Aorta (tissue), 5 donors: ENCODE measurements at places on chromosomes 1 and 21. TPM values are rescaled to one million over a fixed set of nuclear protein-coding genes. Genes with fewer than 3 reads are reported as not detected.

CD48 gene
- 11.3 TPM for polyA plus RNA-seq

TAS1R1 gene
- 1.3 TPM for polyA plus RNA-seq

TGFB2 gene
- 2.6 TPM for polyA plus RNA-seq

SYCP1 gene
- not detected for polyA plus RNA-seq

EIF3I gene
- polyA plus RNA-seq, result 141 TPM

AGT gene
- 23.2 TPM for polyA plus RNA-seq

SMCP gene
- polyA plus RNA-seq, result not detected

SAMD13 gene
- 0.97 TPM for polyA plus RNA-seq

SH2D2A gene
- not detected for polyA plus RNA-seq
